ENCODE measurements at places on chromosomes 16 and 17. TPM values are rescaled to one million over a fixed set of nuclear protein-coding genes. Genes with fewer than 3 reads are reported as not detected.

Gene CDK3
- 7.1 TPM for total RNA-seq

DNA sequence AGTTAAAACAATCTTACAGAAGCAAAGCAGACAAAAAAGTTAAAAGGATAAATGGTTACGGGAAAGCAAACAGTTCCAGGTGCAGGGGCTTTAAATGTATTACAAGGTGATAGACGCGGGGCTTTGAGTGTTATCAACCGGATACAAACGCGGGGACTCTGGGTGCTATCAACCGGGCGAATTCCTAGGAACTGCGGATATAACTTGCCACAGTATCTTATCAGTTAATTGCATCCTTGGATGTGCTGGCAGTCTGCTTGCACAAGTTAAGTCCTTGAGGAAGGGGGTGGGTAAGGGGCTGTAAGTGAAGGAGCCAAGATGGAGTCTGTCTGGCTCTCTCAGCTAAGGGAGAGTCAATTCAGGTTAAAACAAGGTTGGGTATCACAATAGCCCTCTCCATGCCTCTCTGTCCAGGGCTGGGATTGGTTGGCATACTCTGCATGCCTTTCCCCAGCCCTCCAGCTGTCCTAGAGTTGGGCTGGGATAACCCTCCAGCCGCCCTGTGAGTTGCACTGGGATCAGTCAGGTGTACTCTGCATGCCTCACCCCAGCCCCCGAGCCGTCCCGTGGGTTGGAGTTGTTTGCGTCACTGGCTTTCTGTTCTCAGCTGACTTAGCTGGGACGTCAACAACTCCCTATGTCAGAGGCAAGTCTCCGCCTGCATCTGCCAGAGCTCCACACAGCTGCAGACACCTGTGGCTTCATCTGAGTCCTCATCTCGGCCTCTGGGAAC lies 40.9 kb downstream of the TMEM235 start:
- H3K4me1 ChIP-seq, result peaks cover 45% of the 10 kb centered on the region
- peaks cover 2% of the 10 kb centered on the region for H3K27me3 ChIP-seq
- H3K36me3 ChIP-seq, result no peaks in the 10 kb centered on the region
- H3K4me3 ChIP-seq, result no peak overlapping the region
- DNase-seq, result peak; percentile 59

- H3K27ac ChIP-seq, result peak overlapping the region; percentile 37
- H3K36me3 ChIP-seq, result peaks cover 67% of the 10 kb centered on the region
- no peak overlapping the region for H3K4me3 ChIP-seq
- no peaks in the 10 kb centered on the region for H3K27me3 ChIP-seq
- peak; percentile 49 for DNase-seq
These were observed 12.2 kb downstream of the PRKCB start for GRCh38 chr16:23847948-23848347.

GRCh38 chr16:55454861-55455260 lies 24.1 kb upstream of the MMP2 start:
- H3K4me1 ChIP-seq, result no peaks in the 10 kb centered on the region
- H3K27me3 ChIP-seq, result no peaks in the 10 kb centered on the region

Gene RAC3
- total RNA-seq, result 12.2 TPM

GRCh38 chr17:38591759-38592241 lies 14.0 kb downstream of the SRCIN1 start:
- peak; percentile 40 for DNase-seq
- no peaks in the 10 kb centered on the region for H3K36me3 ChIP-seq
- peak overlapping the region; percentile 9 for H3K4me3 ChIP-seq
- H3K4me1 ChIP-seq, result peaks cover 24% of the 10 kb centered on the region
- H3K27ac ChIP-seq, result no peak overlapping the region

Gene TEKT1
- not detected for total RNA-seq

Data from activated CD4-positive, alpha-beta T cell treated with anti-CD3 and anti-CD28 coated beads, Interleukin-2, amount 10 ng/mL, durations not matched to agents 7 days and 5 days (primary cell).